ENCODE measurements at places on chromosomes 12 and 14. TPM values are rescaled to one million over a fixed set of nuclear protein-coding genes. Genes with fewer than 3 reads are reported as not detected.

DNA sequence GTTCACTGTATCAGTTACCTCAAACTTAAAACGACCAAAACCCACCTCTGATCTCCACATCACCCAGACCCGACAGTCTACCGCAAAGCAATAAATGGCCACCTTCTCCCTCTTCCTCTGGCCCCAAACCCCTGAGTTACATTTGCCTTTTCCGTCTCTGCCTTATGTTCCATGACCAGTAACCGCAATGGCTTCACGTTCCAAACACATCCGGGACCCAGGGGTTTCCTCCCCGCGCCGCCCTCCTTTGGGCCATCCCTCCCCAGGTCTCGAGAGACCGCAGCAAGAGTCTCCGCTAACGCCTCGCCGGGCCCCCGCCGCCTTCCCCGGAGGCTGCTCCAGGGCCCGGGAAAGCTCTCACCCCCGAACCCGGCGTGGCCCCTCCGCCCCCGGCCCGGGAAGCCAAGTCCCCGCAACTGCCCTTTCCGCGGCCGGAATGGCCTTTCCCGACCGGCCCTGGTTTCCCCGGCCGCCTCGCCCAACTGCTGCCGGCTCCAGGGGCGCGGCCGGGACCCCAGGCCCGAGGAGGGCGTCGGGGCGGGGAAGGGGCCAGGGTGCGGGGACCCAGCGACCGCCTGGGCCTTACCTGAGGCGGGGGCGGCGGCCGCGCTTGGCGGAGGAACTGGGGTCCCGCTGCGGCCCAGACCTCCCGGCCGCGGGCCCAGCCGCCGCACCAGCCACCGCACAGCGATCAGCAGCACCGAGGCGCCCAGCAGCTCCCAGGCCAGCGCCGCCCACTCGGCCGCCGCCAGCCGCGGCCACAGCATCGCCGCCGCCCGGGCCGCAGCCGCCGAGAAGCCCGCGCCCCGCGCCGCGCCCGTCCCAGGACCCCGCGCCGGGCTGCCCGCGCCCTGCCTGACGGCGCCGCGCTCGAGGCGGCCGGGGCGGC lies at the start of gene ANKLE2:
Gene ANKLE2 (minus strand): TSS at position 801 of the 889 bp plus-strand sequence. CDS start 34 bp downstream, at position 767.
- peak within 1 kb of the TSS; percentile 95 for H3K4me3 ChIP-seq
- DNase-seq, result peak; percentile 50
- H3K4me1 ChIP-seq, result peaks cover 9% of the 10 kb centered on the region
- no peaks in the 10 kb centered on the region for H3K36me3 ChIP-seq
- no peaks in the 10 kb centered on the region for H3K27me3 ChIP-seq
- H3K27ac ChIP-seq, result peak within 1 kb of the TSS; percentile 96

Gene RHOJ
- total RNA-seq, result not detected

GRCh38 chr12:124432376-124432775 lies 135.0 kb downstream of the NCOR2 start:
- DNase-seq, result no peak
- H3K4me1 ChIP-seq, result peaks cover 13% of the 10 kb centered on the region
- H3K27ac ChIP-seq, result no peak overlapping the region
- H3K36me3 ChIP-seq, result no peaks in the 10 kb centered on the region
- H3K4me3 ChIP-seq, result no peak overlapping the region

Gene ACRBP
- total RNA-seq, result 2.2 TPM

All from GM23338 (cell line).